ENCODE measurements at places on chromosomes 7 and 10.

- DNase-seq = no peak
Measured at GRCh38 chr7:73778801-73779389, 8.8 kb upstream of the CLDN3 start.

- no peak for DNase-seq
Measured at GRCh38 chr7:134946260-134946659, 40.0 kb upstream of the AGBL3 start.

- no peak for DNase-seq
Measured at GRCh38 chr10:50937230-50937907, 51.9 kb upstream of the A1CF start.

GRCh38 chr10:126175641-126176262 is 212.5 kb downstream of the ADAM12 start:
- no peak for DNase-seq

DNA sequence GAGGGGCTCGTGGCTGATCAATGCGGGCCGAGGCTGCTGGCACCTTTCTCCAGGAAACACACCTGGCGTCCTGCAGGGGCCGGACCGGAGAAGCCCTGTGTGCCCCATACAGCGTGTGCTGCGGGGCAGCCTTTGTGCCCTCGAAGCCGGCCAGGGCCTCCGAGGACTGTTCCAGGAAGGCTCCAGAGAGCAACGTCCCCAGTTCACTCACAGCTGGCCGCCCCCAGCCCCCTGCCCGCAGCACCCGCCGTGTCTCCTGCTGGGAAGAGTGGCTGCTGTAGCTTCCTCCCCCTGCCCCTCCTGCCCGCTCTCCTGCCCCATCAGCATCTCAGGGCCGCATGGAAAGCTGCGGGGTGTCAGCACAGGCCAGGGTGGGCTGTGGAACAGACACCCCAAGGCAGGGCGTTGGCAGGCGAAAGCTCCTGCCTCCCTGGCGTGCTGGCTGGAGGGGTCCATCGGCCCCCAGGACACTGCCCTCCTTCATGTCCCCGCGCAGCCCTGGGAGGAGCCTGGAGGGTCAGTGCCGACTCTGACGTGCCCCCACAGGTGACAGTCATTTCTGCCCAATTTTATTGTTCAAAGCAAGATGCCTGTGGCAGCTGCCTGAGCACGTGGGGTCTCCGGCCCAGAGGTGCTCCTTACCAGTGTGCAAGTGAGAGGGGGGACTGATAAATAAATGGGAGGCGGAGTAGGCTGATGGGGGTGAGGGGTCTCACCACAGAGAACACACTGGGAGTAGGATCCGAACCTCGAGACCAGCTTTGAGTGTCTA is 95.8 kb upstream of the DIP2C start:
- no peak for DNase-seq

DNA sequence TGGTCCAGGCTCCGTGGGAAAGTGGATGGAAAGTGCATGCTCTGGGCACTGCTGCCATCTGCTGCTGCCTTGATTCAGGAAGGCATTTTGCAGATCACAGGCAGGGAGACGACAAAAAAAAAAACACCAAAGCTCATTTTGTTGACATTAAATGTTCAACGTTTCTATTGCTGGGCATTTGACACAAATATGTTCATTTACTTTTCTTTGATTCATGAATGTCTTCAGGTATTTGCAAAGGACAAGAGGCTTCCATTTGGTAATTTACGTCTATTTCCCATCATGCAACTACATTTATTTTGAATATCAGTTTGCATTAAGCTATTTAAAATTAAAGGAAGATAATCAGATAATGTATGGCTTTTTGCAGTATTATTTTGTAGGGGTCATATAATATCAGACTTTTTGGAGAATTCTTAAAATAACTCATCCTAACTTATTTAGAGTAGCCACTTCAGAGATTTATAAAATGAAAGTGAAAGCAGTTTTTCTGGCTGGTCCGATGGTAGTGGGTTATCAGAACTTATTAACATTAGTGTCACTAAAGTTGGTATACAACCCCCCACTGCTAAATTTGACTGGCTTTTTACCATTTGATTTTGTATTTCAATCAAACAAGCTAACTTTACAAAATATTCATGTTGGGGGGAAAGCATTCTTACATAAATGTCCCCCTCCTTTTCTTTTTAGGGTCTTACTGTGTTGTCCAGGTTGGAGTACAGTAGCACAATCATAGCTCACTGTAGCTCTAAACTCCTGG is 65.3 kb downstream of the PDIA4 start:
- DNase-seq = no peak

DNA sequence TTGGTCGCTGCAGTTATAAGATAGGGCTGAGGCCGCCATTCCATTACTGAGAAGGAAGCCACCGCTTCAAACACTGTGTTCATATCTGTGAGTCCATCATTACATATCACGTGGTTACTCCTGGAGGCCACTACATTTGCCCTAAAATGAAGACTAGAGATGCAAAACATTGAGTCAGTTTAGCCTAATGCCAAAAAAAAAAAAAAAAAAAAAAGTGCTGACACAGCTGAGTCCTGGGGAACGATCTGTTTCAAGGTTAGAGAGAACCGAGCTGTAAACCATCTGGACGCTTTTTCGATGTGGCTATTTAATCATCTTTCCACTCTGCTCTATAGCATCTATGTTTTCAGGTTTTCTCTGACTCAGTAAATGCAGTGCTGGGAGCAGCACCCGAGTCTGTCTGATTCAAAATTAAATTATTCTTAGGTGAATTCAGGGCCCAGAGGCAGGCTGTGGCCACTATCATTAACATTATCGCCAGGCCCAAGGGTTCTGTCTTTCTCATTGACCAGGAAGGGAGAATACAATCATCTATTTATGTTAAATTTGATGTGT is 449.1 kb downstream of the PAXIP1 start:
- no peak for DNase-seq

DNA sequence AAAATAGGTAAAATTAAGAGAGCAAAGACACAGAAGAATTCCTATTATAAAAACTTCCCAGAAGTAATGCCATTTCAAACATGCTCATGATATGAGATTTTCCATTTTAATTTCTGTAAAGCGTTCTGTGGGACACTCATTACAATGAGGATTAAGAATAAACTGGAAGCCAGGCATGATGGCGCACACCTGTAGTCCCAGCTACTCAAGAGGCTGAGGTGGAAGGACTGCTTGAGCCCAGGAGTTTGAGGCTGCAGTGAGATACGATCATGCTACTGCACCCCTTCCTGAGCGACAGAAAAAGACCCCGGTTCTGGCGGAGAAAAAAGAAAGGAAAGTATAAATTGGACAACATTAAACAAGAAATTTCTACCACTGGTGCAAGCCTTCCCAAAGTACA is 1.5 kb downstream of the DNA2 start:
- DNase-seq = no peak

DNA sequence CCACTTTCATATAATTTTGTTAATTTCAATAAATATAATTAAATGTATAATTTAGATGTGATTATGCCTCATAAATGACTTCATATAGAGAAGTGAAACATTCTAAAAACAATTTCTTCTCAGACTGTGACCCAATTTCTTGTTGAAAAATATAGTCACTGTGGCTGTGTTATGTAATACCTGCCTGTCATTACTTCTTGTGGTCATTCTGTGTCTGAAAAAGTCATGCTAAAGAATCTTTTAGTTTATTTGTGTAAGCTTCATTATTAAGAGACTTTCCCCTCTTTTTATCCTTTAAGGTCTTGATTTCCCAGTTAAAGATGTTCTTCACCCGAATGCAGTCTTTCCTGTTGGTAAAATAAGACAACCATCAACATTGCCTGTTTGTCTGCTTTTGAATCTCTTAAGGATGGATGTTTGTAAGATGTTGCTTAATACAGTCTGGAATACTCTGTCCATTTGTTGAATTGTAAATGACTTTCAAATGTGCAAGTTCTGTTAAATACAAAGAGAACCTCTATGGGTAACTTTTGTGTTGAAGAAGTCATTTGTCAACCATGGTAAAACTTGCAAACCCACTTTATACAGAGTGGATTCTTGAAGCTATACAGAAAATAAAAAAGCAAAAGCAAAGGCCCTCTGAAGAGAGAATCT is 16.0 kb downstream of the KAT6B start:
- DNase-seq = no peak

DNA sequence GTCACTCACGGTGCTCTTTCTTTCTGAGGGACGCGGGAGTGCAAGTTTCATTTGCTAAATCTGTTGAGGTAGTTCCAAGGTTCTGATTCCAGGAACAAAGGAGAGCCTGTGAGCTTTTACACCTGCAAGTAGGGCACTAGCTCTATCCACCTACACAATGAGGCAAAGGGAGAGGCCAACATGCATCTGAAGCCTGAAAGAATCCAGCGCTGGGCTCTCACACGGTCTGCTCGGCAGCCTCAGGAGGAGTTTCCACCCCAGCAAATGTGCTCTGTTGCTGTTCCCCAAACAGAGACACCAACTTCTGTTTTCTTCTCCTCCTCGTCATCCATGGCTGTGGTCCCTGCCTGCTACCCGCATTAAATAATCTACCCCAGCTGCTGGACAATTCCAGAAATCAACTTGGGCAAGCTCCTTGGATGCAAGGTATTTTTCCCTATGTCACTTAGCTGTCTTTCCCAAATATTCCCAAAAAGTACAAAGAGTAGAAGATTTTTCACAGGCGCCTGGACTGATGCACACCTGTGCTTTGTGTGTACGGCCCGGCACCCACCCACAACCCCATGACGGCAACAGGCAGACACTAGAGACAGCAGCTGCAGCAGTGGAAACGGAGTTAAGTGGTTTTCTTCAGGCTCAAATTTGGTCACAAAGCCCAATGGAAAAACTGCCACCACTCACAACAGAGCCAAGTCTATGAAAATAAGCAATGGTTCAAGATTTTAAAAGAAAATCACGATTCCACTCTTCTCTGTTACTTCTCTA is 176.8 kb downstream of the ZMYND11 start:
- DNase-seq = no peak

DNA sequence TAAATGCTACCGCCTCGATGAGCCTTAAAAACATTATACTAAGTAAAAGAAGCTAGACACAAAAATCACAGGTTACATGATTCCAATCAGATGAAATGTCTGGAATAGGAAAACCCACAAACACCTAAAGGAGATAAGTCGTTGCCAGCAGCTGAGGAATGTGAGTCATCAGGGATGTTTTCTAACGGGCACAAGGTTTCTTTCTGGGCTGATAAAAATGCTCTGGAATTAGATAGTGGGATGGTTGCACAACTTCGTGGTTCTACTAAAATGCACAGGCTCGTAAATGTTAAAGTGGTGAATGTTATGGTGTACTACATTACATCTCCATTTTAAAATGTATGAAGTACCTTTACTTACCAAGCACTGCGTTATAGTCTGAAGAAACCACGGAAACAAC is 9.7 kb downstream of the ABLIM1 start:
- peak; percentile 56 for DNase-seq

DNA sequence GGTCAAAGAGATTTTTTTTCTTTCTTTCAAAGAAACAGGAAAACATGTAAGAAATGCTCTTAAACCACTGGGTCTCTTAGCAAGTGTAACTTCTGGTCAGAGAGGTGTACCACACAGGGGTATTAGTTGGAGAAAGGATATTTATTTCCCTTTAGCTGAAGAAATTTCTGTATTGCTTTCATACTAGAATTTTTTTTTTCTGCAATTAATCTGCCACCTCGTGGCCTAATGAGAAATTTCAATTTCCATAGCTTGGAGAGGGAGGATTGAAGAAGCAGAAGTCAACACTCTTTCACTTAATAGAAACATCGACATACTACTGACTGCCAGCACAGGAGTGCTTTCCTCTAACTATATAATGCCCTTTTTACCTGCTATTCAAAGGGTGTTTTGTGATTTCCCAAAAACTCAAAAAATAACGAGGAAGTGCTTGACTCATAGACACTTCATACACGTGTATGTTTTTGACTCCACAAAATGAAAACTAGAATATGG is 177.6 kb upstream of the NAMPT start:
- no peak for DNase-seq

DNA sequence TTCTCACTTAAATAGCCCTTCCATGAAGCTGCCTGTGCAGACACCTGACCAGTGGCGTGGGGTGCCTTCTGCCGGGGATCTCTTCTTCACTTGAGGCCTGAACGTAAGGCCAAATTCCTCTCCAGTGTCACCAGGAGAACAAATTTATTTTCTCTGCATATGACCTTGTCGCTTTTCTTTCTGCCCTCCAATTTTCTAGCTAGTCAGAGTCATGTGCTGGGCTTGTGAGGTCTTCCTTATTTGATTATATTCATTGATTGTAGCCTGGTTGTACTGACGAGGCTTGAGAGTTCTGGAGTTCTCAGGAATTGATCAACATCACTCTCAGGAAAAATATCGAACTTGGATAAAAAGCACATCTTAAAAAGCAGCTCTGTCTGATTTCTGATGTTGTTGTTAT is 255.7 kb downstream of the BUB3 start:
- no peak for DNase-seq

DNA sequence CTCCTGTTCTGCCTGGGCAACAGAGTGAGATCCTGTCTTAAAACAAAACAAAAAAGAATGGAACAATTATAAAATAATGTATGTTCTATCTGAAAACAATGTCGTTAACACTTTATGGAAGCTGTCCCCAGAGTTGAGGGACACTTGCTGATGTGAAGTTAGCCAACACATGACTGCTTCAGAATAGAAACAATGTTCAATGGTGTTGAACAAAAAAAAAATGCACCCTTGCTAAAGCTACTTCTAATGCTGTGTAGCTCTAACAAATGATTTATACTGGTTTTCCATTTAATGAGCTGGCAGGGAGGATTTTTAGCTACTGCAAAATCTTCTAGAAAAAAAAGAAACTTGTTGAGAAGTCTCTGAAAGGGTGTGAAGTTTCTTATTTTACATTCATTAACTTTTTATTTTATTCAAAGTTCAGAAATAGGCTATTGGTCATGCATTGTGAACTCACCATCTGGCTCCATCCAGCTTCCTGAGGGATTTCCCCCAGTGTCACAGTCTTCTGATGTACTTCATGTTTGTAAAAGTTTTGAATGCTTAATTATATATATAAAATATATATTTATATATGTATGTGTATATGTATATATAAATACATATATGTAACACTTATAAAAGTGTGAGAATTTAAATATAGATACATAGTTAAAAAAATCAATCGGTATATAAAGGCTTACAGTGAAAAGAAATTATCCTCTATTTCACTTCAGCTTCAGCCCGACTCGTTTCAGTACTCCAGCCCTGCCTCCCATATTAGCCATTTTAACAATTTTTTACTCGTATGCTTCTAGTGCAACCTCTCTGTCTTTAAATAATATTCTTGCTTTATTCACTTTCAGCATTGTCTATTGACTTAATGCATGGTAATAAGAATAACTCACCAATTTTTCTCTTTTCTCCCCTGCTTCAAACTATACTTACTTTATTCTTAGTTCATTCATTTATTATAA is 35.0 kb downstream of the HDAC9 start:
- DNase-seq = no peak

Measured in BJ (cell line).